AML-193 (cell line): ENCODE measurements at places on chromosomes 3 and 15.

GRCh38 chr3:10594915-10595314 lies 89.5 kb upstream of the ATP2B2 start:
- DNase-seq = peak; percentile 52

DNA sequence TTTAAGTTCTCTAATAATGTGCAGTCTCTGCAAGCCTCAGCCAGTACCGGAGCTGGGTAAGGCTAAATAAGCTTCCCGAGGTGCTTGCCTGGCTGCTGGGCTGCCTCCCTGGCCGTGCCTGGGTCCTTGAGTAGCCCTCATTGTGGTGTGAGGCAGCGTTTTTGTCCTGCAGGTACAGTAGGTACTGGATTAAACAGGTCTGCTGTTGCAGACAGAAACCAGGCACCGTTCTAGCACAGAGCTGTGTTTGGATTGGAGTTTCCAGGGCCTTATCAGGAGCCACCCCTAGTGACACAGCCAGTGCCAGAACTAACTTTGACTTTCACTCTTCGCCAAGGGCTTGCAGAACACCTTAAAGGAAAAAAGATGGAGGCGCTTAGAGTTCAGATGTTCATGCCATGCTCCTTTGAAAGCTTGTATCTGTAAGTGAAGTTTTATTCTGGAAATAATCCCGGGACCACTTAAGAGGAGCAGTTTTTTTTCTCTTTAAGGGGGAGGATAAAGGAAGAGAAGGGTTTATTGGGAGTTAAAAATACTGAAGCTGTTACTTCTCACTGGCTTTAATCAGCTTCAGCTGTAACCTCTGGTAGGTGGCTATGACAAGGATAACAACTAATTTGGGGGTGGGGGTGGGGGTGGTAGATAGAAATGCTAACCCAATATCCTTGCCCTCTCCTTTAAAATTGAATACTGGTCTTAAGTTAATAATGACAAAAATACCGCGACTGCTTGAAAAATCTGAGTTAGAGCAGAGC lies 126.8 kb downstream of the MITF start:
- DNase-seq = no peak

DNA sequence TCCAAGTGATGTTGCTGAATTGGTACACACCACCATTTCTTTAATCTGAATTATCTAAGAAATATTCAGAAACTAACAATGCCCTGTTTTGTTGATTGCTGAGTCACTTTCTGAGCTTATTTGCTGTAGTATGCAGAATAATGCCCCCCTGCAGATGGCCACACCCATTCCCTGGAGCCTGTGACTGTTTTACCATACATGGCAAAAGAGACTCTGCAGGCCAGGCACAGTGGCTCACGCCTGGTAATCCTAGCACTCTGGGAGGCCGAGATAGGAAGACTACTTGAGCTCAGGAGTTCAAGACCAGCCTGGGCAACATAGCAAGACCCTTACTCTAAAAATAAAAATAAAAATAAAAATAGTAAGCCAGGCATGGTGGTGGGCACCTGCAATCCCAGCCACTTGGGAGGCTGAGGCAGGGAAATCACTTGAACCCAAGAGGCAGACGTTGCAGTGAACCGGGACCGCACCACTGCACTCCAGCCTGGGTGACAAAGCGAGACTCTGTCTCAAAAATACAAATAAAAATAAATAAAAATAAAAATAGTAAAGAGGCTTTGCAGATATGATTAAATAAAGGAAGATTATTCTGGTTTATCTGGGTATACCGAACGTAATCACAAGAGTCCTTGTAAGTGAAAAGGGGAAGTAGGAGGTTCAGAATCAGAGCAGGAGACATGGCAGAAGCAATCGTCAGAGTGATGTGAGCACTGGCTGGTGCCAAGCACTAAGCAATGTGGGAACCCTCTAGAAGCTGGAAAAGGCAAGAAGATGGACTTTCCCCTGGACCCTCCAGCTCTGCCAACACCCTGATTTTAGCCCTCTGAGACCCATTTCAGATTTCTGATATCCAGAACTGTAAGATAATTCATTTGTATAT lies 19.0 kb downstream of the PCYT1A start:
- DNase-seq = no peak

- no peak for DNase-seq
Observed at GRCh38 chr15:100869151-100869999, 10.3 kb upstream of the ALDH1A3 start.

- no peak for DNase-seq
Observed at GRCh38 chr3:180073561-180073960, 36.8 kb upstream of the PEX5L start.

- DNase-seq = no peak
Observed at GRCh38 chr15:82585072-82585471, 44.8 kb upstream of the RPS17 start.

DNA sequence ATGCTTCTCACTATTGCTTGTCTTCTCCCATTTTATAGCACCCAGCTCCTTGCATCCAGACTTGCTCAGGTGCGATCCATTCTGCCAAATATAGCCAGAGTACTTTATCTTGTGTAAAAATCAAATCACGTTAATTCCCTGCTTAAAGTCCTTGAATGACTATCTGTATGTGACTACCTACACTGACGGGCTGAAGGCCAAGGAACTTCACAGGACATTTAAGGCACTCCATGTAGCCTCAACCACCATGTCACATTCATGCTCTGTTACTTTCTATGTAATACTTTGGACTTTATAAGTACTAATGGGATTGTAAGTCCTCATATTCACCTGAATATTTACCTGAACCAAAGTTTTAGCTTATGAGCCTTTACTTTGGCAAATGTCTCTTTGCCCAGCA lies 489.9 kb downstream of the MECOM start:
- DNase-seq = no peak

GRCh38 chr3:142819179-142819578 lies 69.7 kb downstream of the PCOLCE2 start:
- no peak for DNase-seq

- DNase-seq = no peak
Observed at GRCh38 chr15:59668556-59668955, 11.2 kb upstream of the GTF2A2 start.

GRCh38 chr3:184360929-184361531 lies 375 bp downstream of the CLCN2 start:
- no peak for DNase-seq

DNA sequence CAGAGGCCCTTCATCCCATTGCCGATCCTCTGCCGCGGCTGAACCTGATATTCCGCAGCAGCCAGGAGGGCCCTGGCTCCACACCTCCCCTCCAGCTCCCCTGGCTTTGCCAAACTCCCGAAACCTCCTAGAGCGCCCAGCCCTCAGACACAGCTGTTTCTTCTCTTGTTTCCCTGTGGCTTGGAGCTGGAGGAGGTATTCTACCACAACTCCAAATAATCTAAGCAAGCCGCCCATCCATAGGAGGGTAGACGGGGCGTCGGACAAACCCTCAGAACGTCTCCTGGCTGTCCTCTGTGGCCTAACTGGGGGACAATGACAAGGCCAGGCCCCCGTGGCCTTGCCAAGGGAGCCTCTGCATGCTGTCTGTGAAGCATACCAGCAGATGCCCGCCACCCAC lies 10.4 kb downstream of the PLA2G4D start:
- no peak for DNase-seq

- no peak for DNase-seq
Observed at GRCh38 chr15:63800739-63801138, 33.0 kb downstream of the HERC1 start.

DNA sequence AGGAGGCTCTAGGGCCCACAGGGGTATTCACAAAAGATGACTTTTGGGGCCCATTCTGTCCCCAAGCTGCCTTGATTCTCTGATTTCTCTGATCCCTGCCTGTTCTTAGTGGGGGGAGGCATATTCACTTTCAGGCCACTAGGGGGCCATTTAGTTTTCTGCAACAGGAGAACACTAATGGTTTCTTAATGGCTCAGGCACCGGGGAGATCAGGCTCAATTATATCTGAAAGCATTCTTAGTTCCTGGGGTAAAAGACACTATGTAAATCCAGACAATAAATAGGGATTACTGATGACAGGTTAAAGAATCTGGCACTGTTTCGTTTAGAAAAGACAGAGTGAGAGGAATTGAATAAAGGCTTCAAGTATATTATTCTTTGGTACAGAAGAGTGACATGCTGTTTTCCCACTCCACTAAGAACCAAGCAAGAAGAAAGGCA lies 2.5 kb upstream of the INAFM2 start:
- DNase-seq = peak; percentile 82

- no peak for DNase-seq
Observed at GRCh38 chr3:152209060-152209459, 59.7 kb upstream of the MBNL1 start.

GRCh38 chr15:76146812-76147211 lies 87.0 kb downstream of the TMEM266 start:
- DNase-seq = no peak
